ENCODE measurements at places on chromosomes 16 and 17.

DNA sequence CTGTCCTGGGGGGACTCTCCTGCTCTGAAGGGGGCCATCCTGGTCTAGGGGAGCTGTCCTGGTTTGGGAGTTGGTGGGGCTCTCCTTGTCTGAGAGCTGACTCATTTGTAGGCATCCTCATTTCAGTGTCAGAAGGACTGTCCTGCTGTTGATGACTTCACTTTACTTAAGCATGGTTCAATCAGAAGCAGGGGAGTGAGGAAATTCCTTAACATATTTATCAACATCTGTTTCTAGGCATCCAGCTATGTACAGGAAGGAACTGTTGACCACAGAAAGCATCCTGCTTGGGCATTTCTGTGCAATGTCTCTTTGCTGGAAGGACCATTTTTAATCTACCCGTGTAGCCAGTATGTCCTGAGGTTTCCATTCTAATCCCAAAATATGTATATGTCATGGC is 502.7 kb upstream of the HSBP1 start:
- no peak for DNase-seq

- no peak for DNase-seq
These were observed 4.0 kb downstream of the PRAC1 start for GRCh38 chr17:48718227-48718760.

DNA sequence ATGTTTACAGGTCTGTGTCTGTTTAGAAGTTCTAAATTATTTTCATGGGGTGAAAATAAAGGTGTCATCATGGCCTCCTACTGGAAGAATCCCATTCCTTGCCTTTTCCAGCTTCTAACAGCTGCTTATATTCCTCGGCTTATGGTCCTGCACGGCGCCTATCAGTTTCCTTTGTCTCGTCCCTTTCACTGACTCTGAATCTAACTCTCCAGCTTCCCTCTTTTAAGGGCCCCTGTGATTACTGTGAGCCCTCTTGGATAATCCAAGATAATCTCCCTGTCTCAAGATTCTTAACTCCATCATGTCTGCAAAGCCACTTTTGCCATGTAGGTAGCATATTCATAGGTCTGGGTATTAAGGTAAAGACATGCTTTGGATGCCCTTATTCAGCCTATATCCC is 441.0 kb upstream of the ERCC4 start:
- DNase-seq: no peak

DNA sequence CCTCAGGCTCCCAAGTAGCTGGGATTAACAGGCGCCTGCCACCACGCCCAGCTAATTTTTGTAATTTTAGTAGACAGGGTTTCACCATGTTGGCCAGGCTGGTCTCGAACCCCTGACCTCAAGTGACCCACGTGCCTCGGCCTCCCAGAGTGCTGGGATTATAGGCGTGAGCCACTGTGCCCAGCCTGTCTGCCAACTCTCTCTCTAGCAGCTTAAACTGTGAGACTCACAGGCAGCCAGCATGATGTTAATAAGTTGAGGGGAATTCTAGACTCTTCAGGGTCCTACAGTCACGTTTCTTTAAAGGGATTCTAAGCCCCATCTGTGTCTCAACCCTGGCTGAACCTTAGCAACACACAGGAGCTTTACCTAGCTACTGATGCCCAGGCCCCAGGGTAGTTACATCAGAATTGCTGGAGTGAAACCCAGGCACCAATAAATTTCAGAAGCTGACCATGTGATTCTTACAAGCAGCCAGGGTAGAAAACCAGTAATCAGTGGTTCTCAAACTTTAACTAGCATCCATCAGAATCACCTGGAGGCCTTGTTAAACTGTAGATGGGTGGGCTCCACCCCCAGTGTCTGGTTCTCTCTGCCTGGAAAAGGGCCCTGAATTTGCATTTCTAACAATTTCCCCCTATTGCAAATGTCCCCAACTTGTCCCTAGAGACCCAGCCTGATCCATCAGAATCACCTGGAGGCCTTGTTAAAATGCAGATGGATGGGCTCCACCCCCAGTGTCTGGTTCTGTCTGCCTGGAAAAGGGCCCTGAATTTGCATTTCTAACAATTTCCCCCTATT is 30.7 kb downstream of the GPRC5B start:
- peak; percentile 11 for DNase-seq

DNA sequence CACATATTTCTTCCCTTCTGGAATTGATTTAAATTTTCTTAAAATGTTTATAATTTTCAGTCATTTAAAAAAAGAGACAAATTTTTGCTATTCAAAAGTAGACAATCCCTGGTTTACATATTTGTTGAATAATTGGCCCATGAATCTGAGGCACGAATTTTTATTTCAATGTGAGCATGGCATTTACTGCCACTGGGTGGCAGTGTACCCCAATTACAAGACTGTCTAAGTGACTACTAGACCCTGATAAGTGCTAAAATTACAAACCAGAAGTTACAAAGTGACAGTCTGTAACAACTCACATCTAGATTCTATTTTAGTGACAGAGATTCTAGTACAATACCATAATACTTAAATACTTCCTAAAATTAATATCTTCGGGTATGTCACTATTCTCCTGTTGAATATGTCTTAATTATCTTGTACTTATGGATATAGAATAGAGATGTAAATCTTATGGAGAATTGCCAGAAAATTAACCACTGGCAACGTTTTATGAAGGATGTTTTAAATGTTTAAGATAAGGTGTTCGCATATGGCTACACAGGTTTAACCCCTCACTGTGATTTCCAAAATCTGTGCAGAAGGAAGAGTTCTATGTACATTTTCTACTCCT is 235.8 kb downstream of the MAP2K4 start:
- peak; percentile 55 for DNase-seq

GRCh38 chr16:71569621-71570020 is 7.3 kb downstream of the TAT start:
- DNase-seq: no peak

DNA sequence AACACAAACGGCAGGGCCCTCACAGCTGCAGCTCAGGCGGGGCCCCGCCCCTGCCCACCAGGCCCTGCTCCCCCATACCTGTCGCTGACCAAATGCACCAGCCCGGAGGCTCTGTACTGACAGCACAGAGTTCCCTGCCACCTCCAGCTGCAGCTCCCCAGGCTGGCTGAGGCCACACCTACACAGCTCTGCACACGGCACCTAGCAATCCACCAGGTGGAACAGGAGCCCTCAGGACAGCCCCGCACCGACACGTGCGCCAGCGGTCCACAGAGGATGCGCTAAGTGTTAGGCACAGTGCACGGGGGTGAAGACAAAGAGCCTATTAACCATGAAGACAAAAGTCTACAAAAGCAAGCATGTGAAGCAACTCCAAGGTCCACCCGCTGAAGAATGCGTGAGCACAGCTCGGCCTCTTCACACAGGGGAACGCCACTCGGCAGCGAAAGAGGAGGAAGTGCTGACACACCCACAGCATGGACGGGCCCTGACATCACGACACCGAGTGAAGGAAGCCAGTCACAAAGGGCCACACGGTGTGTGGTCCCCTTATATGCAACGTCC is 5.4 kb downstream of the ZCCHC14 start:
- no peak for DNase-seq

- no peak for DNase-seq
These were observed 115.2 kb upstream of the KIF2B start for GRCh38 chr17:53707566-53707965.

DNA sequence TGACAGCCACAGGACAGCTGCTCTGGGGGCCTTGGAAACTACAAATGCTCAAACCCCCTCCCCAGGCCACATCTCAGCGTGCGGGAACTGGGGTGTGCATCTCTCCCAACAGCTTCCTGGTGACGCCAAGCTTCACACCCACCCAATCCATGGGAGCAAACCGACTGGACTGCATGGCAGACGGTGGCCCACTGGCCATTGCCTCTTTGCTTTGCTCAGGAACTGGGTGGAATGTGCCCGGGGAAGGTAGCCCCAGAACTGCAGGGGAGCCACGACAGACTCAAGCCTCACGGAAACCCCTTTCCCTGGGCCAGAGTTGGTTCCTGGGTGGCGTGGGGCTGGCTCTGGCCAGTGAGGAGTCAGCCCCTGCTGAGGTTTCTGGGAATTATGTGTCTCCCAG is 5.2 kb upstream of the C16orf95 start:
- DNase-seq: no peak

GRCh38 chr17:35185849-35186248 is 8.3 kb downstream of the SLC35G3 start:
- no peak for DNase-seq

GRCh38 chr16:54173490-54173889 is 113.1 kb downstream of the IRX3 start:
- no peak for DNase-seq

DNA sequence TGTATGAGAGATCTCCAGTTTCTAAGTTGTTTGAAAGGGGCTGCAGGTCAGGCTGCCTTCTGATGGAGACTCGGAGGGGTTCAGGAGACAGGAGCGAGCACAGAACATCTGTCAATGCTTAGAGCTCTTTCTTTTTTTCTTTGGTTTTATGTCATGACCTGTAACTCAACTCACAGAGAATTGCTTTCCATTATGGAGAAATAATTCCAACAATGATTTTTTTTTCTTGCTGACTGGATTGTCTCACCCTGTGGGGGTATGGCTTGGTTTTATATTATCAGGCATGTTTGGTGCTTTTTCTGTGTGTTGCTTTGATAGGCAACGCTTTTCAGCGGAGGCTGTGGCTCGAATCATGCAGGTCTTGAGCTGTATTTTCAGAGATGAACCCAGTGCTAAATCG is 10.7 kb upstream of the KCNJ2 start:
- DNase-seq: no peak

- DNase-seq: no peak
These were observed 218.9 kb downstream of the MAF start for GRCh38 chr16:79381603-79382042.

- DNase-seq: no peak
These were observed 113.8 kb downstream of the CYB561 start for GRCh38 chr17:63332286-63332685.

DNA sequence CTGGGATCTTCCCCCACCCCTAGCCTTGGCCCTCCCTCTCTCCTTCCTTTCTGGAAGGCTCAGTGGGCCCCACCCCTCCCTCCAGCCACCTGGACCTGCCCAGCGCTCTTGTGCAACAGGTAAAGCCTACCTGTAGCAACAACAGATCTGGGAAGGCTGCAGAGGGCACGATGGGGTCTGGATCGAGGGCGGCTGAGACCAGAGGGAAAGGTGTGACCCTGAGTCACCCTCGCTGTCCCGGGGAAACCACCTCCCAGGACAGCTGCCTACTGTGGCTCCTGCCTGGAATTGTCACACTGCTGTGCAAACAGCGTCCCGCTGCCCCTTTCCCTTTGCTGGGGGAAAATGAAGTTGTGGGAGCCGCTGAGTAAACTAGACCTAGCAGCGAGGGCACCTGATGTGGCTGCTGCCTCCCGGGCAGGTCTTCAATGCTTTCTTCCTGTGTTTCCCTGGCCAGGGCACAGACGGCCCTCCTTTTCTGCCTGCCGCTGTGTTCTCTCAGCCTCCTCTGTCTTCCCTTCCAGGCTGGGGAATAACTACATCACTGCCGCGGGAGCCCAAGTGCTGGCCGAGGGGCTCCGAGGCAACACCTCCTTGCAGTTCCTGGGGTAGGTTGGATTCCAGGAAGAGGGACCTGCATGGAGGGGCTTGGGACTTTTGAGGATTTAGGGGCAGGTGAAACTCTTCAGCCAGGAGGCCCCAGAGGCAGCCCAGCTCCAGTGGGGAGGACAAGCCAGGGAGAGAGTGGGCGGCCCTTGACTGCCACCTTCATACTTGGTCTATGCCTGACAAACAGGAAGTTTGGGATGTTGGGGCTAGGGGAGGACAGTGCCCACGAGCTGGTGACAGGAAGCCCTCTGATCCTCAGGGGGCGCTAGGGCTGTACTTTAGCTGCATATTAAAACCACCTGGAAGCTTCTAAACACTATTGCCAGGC is 22.2 kb upstream of the CYLD start:
- DNase-seq: no peak

GRCh38 chr17:80573701-80574100 is 29.1 kb downstream of the RPTOR start:
- no peak for DNase-seq

GRCh38 chr17:27975146-27976011 is 67.1 kb upstream of the NLK start:
- no peak for DNase-seq

DNA sequence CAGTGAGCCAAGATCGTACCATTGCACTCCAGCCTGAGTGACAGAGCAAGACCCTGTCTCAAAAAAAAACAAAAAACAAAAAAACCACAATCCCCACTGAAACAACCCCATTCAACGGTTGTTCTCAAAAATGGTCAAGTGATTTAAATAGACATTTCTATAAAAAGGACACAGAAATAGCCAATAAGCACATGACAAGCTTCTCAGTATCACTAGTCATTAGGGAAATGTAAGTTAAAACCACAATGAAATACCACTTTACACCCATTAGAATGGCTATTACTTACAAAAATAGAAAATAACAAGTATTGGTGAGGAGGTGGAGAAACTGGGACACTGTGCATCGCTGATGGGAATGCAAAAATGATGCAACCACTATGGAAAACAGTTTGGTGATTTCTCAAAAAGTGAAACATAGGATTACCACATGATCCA is 26.6 kb upstream of the MYLK3 start:
- no peak for DNase-seq

GRCh38 chr17:66860204-66860603 is 25.3 kb downstream of the CACNG5 start:
- no peak for DNase-seq

GRCh38 chr17:28986714-28987655 is 18.8 kb downstream of the SEZ6 start:
- DNase-seq: no peak

DNA sequence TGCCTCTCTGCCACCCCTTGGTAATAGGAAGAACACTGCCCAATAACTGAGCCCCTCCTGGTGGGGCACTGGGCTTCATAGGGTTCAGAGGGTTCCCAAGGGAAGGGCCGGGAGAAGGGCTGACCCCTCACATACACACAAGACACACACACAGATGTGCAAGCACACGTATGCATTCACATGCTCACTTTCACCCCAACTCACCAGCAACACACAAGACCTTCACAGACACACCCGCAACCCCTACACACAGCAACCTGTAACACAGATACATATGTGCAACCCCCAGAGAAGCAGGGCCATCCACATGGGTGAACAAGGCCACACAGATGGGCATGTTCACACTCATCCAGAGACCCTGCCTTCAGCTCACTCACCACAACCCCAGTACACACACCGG is 225.1 kb downstream of the ZNF423 start:
- no peak for DNase-seq

- DNase-seq: no peak
These were observed 244.7 kb upstream of the WSB1 start for GRCh38 chr17:27049104-27049784.

DNA sequence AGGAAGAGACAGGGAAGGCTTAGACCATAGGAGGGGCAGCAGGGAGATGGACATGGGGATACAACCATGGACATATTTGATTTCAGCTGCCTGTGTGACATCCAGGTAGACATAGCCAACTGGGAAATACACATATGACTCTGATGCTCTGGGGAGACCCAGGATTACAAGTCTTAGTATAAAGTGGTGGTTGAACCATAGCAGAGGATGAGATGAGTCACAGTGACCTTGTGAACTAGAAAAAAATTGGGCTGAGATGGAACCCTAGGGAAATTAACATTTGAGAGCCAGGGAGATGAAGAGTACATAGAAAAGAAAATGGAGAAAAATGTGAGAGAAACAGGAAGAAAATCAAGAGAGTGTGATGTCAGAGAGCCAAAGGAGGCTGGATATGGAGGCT is 10.2 kb downstream of the MARCHF10 start:
- no peak for DNase-seq

Data from ACHN (cell line).